ENCODE measurements at places on chromosomes 2 and 18.
A peak's percentile ranks its signal among the peaks of the same experiment; 100 is the strongest.

GRCh38 chr2:100392715-100393114 lies 24.8 kb downstream of the CHST10 start:
- no peak for DNase-seq

DNA sequence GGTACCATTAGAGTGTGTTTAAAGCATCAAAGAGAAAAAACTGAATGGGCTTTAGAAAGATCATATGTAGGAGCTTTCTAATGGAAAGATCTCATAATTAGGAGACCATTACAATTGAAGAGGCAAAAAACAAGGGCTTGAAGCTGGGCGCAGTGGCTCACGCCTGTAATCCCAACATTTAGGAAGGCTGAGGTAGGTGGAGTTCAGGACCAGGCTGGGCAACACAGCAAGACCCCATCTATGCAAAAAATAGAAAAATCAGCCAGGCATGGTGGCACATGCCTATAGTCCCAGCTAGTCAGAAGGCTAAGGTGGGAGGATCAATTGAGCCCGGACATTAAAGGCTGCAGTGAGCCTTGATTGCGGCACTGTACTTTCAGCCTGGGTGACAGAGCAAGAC lies 59.0 kb downstream of the PIAS2 start:
- no peak for DNase-seq

GRCh38 chr18:77098538-77099174 lies 33.9 kb downstream of the MBP start:
- DNase-seq: no peak

DNA sequence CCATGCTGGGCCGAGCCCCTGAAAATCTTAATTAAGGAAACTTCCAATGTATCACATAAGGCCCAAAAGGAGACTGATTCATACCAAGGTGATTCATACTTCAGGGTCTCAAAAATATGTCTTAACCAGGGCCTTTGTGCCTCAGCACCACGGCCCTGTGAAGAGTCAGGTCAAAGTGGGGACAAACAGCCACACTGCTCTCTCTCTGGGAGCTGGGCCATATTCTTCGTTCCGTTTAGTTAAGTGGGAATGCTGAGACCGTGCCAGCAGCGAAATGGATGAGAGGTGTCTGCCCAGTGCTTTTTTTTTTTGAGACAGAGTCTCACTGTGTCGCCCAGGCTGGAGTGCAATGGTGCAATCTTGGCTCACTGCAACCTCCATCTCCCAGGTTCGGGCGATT lies 9.3 kb upstream of the PTMA start:
- DNase-seq: no peak

GRCh38 chr2:86525421-86526340 lies 37.6 kb downstream of the CHMP3 start:
- no peak for DNase-seq

- no peak for DNase-seq
These were observed 31.2 kb upstream of the ALKAL2 start for GRCh38 chr2:319059-319600.

GRCh38 chr2:85712849-85713612 lies 18.9 kb downstream of the GNLY start:
- DNase-seq: no peak

DNA sequence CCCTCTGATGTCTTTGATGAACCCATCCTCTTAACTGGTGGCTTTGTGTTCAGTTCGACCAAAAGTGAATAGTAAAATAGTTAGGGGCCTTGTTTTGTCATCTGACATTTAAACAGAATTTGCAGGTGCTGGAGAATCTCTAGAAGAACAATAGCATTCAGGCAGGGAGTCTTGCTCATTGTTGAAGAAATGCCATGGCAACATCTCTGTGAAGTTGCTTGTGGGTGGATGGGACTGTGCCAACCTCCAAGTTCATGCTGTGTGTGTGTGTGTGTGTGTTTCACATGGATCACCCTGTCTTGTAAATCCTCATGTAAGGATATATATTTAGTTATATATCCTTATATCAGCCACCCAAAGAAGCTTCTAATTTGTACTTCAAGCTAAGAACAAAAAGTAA lies 66.7 kb downstream of the SKA1 start:
- DNase-seq: peak; percentile 20

- DNase-seq: peak; percentile 19
These were observed 69.8 kb downstream of the CYBRD1 start for GRCh38 chr2:171592036-171592555.

GRCh38 chr18:3246635-3247239 lies 864 bp upstream of the MYL12A start:
- DNase-seq: no peak

DNA sequence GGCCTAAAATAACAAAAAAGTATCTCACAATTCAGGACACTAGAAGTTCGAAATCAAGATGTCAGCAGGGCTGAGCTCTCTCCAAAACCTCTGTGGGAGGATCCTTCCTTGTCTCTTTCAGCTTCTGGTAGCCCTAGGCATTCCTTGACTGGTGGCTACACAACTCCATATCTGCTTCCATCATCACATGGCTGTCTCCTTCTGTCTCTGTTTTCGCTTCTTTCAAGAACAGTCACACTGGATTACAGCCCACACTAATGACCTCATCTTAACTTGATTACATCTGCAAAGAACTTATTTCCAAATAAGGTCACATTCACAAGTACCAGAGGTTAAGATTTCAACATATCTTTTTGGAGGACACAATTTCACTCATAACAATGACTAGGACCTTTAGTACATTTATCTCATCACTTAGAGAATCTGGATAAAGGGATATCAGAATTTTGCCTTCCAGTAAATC lies 275.2 kb downstream of the IRS1 start:
- DNase-seq: no peak

GRCh38 chr2:43539436-43539835 lies 56.4 kb downstream of the THADA start:
- no peak for DNase-seq

DNA sequence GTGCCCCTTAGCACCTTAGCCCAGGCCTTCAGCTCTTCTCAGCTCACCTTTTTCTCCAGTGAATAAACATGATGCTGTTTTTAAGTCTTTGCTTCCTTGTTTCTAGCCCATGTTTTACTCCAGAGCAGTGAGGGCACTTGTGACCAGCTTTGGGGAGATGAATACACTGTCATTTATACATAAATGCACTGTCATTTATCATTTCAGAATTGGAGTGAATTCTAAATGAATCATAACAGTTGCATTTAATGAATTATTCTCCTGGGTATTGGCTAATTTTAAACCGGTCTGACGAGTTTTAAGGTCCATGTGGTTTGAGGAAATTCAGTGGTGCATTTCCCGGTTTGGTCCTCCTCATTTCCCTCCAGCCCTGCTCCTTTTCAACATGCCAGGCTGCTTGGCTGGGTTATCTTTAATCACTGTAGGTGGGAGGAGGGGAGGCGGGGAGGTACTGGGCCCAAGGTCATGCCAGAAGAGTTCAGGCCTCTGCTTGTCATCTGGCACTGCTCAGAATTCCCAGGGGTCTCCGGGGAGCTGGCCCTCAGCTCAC lies 23.9 kb downstream of the PRKCE start:
- peak; percentile 29 for DNase-seq

DNA sequence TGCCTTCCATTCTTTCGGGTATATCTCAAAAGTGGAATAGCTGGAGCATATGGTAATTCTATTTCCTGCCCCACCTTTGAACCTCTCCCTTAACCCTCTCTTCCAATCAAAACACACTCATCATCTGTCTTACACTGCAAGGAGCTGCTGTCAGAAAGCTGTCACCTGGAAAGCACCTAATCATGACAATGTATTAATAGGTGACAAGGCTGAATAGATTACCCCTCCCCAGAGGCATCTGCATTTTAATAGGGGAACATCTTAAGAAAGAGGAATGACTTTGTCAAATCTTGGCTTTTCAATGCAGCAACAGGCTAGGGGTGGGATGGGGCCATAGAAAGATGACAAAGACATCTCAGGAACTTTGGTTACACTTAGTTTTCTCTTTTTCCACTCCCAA lies 41.3 kb downstream of the CHMP3 start:
- no peak for DNase-seq

- DNase-seq: no peak
These were observed 3.4 kb downstream of the ASAP2 start for GRCh38 chr2:9210030-9210429.

GRCh38 chr2:231710799-231711676 lies 2.7 kb downstream of the PTMA start:
- no peak for DNase-seq

DNA sequence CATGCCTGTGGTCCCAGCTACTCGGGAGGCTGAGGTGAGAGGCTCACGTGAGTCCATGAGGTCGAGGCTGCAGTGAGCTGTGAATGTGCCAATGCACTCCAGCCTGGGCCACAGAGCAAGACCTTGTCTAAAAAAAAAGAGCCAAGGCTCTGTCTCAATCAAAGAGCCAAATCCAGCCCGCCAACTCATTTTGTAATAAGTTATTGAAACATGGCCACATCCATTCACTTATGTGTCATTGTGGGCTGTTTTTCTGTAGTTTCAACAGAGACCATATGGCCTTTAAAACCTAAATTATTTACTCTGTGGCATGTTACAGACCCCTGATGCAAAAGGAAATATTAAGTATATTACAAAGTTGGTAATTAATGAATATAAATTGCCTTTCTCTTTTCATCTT lies 60.8 kb downstream of the GPR39 start:
- DNase-seq: no peak

DNA sequence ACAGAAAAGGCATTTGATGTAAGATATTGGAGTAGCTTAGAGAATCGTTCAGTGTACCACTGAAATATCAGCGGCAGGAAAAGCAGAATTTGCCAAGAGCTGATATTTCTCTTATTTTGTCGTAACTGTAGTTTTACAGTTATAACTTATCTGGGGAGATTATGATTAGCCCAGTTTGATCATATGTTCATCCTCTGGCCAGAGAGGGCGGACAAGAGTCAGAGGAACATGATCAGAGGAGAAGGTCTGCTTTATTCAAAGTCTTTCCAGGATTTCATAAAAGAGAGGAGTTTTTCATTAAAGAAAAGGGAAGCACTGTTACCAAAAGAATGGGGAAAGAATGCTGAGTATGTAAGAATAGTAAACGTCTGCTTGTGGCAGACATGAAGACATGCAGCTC lies 1655.6 kb downstream of the DPP10 start:
- DNase-seq: no peak

- DNase-seq: peak; percentile 36
These were observed 300.3 kb downstream of the AGPS start for GRCh38 chr2:177692783-177693269.

- no peak for DNase-seq
These were observed 500.0 kb upstream of the SETBP1 start for GRCh38 chr18:44180683-44181082.

GRCh38 chr2:157989227-157989626 lies 112.4 kb upstream of the UPP2 start:
- no peak for DNase-seq

DNA sequence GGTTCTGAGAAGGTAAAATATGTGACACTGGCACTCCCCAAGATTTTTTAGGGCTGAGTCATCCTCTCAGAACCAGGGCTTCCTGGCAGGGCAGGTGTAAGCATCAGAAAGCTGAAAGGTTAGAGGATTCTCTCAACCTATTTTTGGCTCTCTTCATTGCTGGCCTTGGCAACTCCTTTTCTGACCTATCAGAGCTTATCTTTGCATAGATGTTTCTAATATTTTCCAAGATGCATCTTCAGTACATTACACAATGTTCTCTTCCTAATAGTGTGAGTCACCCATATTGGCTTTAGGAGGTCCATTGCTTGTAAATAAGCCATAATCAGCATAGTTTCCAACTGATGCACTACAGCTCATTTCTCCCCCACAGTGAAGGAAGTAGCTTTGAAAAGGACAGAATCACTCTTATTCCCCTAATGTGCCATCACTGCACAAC lies 2008.4 kb upstream of the PIK3C3 start:
- peak; percentile 46 for DNase-seq

DNA sequence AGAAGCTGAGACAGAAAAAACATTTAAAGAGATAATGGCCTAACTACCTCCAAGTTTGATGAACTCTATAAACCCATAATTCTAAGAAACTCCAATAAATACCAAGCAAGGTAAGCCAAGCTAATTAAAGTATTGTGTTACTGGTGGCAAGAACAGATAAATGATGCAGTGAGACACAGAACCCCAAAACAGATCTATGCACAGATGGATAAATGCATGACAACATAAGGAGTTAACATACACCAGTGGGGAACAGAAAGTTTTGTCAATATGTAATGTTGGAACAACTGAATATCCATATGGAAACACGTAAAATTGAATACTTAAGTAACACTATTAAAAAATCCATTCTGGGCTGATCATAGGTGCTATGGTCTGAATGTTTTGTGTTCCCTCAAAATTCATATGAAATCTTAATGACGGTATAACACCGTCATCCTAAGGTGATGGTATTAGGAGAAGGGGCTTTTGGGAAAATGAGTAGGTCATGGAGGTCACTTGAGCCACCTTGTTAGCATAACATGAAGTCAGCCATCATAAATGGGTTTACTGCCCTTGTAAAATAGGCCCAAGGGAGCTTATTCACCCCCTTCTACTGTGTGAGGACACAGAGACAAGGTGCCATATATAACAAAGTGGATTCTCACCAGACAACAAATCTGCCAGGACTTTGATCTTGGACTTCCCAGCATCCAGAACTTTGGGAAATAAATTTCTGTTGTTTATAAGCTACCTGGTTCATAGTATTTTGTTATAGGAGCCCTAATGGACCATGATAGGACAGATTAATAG lies 86.3 kb downstream of the SLC66A3 start:
- no peak for DNase-seq

- DNase-seq: no peak
These were observed 9.0 kb upstream of the LCT start for GRCh38 chr2:135845997-135846396.

DNA sequence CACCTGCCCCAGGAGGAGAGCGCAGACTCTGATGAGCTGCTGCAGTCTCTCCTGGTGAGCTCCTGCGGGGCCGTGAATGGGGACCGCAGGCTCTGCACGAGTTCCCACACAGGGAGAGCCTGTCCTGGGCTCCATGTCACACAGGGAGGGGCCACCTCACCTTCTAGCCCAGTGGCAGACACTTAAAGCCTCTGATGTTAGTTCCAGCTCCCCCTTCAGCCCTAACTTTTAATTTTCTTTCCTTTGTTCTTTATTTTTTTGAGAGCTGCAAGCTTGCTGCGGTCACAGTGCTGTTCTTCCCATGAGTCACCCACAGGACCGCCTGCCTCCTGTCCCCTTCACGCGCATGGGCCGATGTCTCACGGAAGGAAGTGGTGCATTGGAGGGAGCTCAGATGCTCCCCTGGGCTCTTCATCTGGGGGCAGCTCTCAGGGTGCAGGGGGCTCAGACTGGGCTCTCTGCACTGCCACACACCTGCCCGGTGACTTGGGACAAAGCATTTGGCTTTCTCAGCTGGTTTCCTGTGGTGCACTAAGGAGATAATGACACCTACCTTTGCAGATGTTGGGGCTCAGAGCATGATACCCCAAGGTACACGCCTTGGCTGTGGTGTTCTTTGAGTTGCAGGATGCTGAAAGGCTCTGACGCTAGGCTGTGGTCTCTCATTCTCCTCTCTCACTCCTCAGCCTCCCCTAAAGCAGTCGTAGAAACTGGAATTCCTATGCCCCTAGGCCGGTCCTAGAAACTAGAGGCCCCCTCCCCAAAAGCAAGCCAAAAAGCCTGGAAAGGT lies 37.2 kb upstream of the PXDN start:
- no peak for DNase-seq

DNA sequence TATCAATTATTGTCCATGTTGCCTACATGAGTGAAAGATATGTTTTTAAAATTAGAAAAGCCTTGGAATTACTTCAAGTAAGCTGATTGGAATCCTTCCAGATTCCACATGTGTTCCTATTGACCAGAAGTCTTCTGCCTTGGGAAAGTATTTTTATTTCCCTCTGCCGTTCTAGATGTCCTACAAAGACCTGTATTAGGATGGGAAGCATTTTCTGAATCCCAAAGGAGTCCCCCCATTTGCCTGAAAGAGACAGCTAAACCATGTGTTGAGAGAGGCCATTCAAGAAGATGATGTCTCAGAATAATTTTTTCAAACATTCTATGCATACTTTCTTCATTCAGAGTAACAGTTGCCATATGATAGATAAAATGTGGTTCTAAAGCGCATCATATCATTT lies 19.0 kb upstream of the MYO1B start:
- no peak for DNase-seq

All from iPS-NIHi11 (cell line).